ENCODE measurements at places on chromosomes 7 and 10.

DNA sequence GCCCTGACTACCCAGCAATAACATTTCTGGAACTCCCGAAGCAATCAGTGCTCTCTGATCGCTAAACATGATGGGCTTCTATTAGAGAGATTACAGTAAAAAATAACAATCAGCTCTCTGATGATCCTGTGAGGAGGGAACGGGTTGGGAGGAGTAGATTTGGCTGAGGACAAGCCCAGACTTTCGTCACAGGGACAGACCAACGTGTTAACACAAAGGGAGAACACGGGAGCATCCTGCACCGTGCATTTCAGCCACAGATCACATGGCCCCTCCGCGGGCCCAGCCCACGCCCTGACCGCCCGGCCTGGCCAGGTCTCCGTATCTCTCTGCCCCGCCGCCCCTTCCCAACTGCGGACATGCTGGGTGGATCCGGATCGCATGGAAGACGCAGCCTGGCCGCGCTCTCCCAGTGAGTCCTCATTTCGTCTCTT, 95.0 kb upstream of the AGBL3 start:
- peak; percentile 90 for DNase-seq

DNA sequence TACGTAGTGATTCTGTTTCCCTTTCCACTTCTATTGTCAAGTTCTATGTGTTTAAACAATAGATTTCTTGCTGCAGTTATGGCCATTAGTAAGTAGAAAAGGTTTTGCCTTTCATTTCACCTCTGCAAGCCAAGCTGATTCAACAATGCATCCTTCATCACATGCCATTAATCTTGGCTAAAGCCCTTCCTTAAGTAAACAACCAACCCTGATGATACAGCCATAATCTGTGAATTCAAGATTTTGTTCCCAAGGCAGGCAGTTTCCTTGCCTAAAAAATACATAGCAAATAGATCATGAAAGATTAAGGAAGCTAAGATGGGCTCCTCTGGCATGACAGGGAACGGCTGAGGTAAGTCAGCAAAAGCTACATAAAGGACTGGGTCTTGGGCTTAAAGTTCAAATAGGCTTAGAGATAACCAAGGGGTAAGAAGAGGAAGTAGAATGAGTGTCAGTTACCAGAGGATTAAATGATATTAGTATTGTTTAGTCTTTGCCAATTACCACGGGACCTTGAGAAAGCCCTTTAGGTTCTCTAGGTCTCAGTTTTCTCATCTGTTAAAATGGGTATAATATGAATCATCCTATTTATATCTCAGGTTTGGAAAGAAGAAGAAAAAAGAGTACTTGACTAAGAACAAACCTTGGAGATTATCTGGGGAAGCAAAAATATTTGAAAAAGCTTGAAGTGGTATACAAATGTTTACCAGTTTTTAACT, 35.9 kb upstream of the ANK3 start:
- DNase-seq = peak; percentile 64

GRCh38 chr10:125249948-125250347, 89.6 kb upstream of the CTBP2 start:
- no peak for DNase-seq

DNA sequence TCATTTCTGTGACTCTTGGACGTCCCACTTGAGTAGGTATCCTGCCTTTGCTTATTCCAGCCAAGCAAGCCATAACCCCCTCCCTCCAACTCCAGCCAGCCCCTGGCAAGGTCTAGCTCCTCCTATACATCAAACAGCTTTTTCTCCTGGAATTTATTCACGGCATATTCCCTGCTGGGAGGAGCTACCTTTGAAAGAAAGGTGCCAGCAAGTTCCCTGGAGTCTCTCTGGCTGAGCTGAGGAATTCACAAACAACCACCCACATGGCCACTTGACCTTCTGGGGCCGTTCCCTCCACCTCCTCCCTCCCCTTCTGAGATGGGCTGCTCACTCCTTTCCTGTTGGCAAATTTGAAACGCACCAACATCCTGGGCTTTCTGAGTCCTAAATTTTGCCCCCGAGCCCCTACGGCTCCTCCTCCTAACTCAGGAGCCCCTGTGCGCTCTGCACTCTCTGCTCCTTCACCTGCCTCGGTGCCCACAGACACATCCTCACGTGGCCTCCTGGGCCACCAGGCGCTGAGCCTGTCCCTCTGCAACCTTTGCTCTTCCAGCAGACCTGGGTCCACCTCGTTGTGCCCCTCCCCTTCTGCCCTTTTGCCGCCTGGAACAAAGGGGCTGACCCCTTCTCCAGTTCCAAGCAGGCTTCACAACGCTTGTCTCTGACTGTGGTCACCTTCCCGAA, 48.0 kb downstream of the HSPA12A start:
- no peak for DNase-seq

GRCh38 chr10:5959142-5959541, 18.2 kb downstream of the IL15RA start:
- no peak for DNase-seq

GRCh38 chr10:71501402-71501801, 104.7 kb downstream of the CDH23 start:
- DNase-seq = no peak

DNA sequence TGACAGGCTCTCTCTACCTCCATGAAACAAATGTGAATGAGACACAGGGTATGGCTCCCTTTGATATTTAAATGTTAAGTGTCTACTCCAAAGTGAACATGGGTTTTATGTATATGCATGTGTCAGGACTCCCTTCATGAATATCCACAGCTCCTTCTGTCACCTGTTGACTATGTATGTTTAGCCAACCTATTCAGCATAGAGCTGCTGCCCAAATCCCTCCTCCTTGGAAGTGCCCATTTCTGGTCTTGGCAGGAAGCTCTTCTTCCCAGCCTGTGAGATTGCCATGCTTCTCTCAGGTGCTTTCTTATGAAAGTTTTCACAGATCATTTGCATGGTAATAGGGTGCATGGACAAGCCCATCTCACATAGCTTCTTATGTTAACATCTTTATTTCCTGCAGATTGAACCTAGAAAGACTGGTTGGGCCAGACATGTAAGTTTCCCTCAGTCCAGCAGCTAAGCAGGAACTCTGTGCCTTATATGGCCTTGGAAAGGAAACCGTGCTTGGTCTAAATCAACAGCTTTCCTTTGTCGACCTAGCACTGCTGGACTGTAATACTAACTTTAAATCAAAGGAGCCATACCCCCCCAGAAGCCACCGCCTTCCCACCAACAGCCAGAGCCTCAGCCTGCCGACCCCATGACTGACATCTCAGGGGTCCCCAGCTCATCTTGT, 288.9 kb downstream of the ADARB2 start:
- no peak for DNase-seq

DNA sequence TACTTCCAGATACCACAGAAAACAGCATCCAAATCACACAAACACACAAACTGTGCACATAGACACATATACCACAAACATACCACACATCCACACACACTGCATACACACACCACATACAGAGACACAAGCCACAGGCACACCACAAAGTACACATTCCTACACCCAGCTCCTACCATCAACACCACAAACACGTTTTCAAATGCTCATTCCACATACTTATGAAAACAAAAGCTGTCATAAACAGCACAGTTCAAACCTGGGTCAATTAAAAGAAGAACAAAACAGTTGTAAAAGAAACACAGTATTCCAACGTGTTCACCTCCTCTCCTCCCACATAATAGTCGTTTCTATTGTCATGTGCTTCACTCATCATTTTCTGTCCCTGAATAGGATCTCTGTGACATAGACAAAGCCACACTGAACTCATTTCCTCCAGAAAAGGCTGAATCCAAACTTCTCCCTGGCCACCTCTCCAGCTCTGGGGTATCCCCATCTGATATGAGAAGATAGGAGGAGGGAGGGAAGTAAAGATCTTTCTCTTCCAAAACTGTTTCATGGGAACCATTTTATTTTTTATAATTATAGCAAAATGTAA, 89.2 kb downstream of the CXCL12 start:
- DNase-seq = peak; percentile 52

DNA sequence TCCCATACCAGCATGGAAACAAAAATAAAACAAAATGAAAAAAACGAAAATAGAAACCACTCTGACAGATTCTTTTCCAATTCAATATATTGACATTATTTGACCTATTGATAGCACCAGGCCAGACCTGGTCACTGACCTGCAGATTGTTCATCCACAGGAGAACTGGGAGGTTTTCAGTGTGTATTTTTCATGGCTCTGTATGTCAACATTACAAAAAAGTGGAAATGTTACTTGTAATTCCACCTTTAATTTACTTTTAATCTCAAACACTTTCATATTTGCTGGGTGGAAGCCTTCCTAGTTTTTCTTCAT, 2.9 kb downstream of the HKDC1 start:
- no peak for DNase-seq

DNA sequence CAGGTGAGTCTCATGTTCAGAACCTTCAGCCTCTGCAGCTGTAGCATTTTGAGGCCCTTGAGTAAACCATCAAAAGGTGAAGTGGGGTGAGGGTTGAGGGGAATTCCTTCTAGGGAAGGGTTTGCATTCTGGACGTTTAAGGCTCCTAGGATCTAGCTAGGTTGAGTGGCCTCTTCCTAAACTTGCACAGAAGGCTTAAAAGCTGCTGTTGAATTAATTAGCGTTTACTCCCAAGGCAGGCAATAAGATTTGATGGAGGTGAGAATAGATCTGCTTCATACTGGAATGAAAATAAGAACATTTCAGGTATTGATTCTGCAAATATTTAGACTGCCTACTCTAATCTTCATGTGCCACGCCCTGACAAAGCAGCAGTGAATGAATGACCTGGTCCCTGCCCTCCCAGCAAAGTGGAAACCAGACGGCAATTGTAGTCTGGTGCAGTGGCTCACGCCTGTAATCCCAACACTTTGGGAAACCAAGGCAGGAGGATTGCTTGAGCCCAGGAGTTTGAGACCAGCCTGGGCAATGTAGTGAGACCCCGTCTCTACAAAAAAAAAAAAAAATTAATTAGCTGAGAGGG, 11.4 kb upstream of the KPNA7 start:
- no peak for DNase-seq

Measured in fibroblast of skin of right quadriceps (primary cell).